ENCODE measurements at places on chromosomes 4 and X.

- DNase-seq: peak; percentile 25
Observed at GRCh38 chr4:8534129-8534528, 46.1 kb upstream of the GPR78 start.

DNA sequence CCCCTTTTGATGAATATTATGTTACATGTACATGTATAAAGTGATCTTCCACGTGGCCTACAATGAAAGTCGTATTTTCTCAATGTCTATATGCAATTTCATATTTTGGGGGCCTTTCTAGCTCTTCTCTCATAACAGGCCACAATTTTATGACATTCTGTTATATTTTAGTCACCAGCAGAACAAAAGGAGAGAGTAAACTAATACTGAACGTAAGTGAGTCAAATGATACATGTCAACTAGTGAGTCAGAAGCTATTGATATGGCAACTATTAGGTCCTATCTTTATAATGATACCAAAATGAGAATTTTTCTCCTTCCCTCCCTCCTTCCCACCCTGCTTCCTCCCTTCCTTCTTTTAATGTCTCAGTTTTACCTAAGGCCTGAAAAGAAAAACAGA lies 14.4 kb downstream of the GC start:
- no peak for DNase-seq

- DNase-seq: no peak
Observed at GRCh38 chrX:80216086-80216485, 201.5 kb downstream of the TBX22 start.

GRCh38 chrX:95218976-95219375 lies 1465.7 kb upstream of the DIAPH2 start:
- DNase-seq: no peak

- no peak for DNase-seq
Observed at GRCh38 chrX:72312311-72312940, 6.7 kb upstream of the CITED1 start.

DNA sequence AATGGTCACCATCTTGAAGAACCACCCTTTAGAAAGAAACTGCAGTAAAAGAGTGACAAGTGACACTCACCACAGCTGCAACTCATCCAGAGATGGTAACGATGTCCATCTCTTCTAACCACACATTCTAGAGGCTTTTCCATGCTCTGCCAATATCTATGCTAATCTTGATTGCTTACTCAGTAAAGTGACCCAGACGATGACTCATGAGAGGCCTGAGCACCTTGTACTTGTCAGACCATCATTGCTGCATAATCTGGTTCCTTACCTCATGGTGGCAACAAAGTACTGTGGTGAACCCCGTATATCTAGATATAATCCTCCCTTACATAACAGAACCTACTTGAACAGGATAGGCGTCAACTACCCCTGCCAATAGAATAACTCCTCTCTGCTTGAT lies 75.6 kb downstream of the CCNG2 start:
- no peak for DNase-seq

DNA sequence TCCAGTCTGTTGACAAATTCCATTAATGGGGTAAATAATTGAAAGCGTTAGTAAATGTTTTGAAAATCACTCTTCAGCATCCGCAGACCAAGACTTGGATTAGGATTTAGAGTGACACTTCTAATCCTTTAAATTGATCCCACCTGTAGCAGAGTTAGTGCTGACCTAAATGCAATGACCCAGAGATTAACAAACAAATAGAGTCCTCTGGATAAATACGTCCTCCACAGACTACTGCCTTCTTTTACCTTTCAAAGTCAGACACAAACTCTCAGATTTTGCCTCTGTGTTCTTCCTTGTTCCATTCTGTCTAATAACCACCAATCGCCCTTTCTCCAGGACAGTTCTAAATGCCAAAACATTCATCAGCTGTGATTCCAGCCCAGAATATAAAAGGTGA lies at the start of gene GUCY2F:
Gene GUCY2F (minus strand): TSS at position 101 of the 400 bp plus-strand sequence. CDS start 6,150 bp downstream, outside the sequence.
- DNase-seq: no peak

GRCh38 chr4:145130130-145130529 lies 32.0 kb downstream of the ABCE1 start:
- DNase-seq: no peak

- no peak for DNase-seq
Observed at GRCh38 chrX:50769389-50770063, 44.5 kb downstream of the SHROOM4 start.

GRCh38 chr4:112966701-112967488 lies 82.6 kb upstream of the ANK2 start:
- no peak for DNase-seq

DNA sequence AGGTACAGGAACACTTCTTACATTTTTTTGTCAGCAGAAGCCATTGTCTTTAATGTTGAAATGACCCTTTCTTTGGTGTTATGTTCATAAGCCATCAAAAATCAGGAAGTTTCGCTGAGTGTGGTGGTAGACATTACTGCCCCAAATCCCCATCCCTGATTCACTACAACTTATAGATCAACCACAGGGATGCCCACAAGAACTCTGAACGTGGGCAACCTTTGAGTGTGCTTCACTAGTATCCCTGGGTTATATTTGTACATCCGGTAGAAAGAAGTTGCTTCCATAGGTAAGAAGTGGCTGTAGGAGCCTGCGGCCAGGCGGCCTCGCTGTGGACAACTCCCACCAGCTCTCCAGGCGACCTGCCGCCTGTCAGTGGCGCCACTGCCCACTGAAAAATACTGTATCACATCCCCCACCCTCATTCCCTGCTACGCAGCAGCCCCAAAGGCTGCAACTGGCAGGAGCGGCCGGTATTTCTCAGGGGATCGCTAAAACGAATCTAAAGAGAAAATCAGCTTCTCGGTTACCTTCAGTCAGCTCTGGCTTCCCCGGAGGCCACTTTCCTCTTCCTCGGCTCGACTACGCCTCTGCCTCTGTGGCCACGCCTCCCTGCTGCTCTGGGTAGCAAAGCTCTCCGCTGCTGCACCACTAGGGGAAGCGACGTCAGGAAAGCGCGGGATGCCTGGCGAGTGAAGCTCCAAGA lies 13.9 kb upstream of the ETDC start:
- peak; percentile 26 for DNase-seq

DNA sequence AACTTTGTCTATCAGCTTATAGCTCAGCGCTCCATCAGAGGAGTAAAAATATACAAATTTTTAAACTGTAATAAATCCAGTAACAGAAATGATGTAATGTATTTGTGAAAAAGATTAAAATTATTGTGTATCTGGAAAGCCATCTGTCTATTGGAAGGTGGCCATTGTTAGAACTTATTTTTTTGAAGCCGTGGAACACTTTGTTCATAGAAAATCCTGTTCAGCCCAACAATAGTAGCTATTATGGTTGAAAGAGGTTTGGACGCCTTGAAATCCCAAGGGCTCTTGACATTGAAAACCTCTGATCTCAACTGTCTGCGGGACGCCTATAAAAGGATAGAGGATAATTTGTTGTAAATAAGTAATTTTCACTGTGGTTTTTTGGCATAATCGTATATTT lies 98.3 kb downstream of the RAPGEF2 start:
- no peak for DNase-seq

GRCh38 chrX:42131856-42132255 lies 208.5 kb upstream of the CASK start:
- no peak for DNase-seq
